SK-N-SH (cell line): ENCODE measurements at places on chromosomes 7 and 10.

- DNase-seq, result peak; percentile 74
Measured at GRCh38 chr7:128831178-128831993, 1.2 kb downstream of the FLNC start.

GRCh38 chr7:141649865-141650634 lies 51.9 kb downstream of the DENND11 start:
- DNase-seq, result peak; percentile 85

DNA sequence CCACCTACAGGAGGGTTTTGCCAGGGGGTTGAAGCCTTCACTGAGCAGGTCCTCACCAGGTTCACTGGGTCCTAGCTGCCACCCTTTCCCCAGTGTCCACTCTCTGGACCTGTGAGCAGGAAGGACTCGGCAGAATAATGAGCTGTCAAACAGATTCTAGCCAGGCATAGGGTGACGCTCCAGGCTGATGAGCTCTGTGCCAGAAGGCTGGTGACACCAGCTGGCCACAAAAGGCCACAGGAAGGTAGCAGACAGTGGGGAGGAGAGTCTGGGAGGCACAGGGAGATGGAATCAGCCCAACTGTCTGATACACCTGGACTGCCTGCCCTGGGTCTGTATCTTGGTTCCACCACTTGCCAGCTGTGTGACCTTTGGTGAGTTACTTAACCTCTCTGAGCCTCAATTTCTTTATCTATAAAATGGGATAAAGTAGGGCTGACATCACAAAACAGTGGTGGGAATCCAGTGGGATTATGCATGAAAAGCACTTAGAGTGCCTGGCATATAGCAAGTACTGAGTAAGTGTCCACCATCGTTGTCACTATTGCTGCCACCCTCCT lies 26.7 kb upstream of the NDST2 start:
- DNase-seq, result no peak

DNA sequence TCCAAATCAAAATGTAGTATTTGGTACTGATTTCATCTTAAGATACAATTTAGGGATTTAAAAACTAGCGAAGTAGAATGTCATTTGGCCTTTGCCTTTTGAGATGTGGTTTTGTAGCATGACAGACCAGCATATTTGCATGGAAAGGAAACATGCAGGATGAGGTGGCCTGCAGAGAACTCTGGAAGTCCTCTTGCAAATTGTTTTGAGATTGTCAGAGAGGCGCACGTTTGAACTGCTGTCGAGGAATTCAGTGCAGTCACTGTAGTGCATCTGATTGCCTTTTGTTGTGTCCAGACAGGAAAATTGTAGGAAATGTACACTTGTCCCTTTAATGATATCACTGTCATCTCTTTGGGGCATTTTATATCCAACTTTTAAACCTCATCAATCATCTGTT lies 136.7 kb downstream of the CELF2 start:
- no peak for DNase-seq

DNA sequence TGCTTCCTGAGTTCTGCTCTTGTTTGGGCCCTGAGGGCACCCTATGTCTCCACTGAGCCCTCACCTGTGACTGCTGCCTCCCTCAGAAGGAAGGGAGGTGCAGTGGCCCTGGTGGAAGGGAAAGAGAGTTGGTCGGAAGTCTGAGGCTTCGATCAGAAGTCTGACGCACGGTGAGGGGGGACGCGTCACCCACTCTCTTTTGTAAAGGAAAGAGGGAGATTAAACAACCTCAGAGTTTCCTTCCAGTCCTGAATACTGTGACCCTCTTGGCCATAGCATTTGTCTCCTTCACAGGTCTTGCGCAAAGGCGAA lies 31.4 kb upstream of the TRIM8 start:
- DNase-seq, result no peak

DNA sequence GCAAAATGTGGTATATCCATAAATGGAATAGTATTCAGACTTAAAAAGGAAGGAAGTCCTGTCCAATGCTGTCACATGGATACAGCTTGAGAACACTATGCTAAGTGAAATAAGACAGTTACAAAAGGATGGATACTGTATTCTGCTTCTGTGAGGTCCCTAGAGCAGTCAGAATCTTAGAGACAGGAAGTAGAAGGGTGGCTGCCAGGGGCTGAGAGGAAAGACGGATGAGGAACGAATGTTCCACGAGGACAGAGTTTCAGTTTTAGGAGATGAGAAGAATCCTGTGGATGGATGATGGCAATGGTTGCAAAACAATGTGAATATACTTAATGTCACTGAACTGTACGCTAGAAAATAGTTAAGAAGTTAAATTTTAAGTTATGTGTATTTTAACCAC lies 3.8 kb downstream of the PRKCQ start:
- DNase-seq, result no peak

- peak; percentile 69 for DNase-seq
Measured at GRCh38 chr7:151599401-151600227, 79.9 kb upstream of the RHEB start.

GRCh38 chr7:104627516-104627915 lies 299.1 kb downstream of the LHFPL3 start:
- DNase-seq, result no peak

DNA sequence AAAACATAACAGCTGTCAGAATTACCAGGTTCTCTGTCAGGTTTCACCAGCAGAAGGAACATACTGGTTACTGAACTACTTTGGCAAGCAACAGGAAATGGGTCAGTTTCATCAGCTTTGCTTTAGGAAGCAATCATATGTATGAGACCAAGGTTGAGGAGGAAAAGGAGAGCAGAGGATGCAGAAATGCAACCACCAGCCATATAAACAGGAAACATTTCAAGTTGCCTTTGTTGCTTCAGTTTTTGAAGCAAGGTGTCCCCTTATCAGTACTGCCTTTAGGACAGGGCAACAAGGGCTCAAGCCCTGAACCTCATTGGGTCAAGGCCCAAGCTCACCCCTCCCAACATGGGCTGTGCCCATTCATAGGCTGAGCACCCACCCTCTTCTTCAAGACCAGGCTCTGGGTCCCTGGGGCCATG lies 10.2 kb downstream of the HIPK2 start:
- no peak for DNase-seq

- no peak for DNase-seq
Measured at GRCh38 chr7:140009735-140010134, 53.0 kb downstream of the PARP12 start.

- DNase-seq, result no peak
Measured at GRCh38 chr10:124197371-124198124, 104.2 kb upstream of the CHST15 start.

- no peak for DNase-seq
Measured at GRCh38 chr10:113091920-113092319, 141.9 kb downstream of the TCF7L2 start.

DNA sequence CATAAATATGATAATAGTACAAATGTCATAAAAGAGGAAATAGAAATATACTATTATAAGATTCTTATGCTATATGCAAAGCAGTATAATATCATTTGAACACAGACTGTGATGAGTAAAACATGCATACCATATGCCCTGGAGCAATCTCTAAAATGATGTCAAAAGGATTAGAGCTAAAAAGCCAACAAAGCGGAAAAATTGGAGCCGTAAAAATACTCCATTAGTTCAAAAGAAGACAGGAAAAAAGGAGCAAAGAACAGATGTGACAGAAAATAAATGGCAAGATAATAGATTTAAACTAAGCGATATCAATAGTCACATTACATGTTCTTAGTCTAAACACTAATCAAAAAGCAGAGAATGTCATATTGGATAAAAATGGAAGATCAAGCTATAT lies 191.0 kb upstream of the PLPP4 start:
- no peak for DNase-seq

DNA sequence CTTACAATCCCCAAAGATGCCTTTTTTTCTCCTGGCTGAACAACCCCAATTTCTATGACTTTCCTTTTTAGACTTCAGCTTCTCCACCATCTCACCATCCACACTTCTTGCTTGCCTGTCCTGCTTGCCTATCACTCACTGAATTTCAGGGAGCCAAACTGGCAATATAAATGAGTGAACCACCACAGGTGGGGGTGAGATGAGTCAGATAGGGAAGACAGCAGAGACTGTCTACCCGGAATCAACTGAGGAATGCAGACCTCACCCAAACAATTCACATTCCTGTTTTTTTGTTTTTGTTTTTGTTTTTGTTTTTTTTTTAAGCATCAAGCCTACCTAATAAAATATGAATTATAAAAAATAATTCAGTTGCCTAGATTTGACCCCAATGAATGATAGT lies 273.8 kb downstream of the NRG3 start:
- DNase-seq, result no peak

DNA sequence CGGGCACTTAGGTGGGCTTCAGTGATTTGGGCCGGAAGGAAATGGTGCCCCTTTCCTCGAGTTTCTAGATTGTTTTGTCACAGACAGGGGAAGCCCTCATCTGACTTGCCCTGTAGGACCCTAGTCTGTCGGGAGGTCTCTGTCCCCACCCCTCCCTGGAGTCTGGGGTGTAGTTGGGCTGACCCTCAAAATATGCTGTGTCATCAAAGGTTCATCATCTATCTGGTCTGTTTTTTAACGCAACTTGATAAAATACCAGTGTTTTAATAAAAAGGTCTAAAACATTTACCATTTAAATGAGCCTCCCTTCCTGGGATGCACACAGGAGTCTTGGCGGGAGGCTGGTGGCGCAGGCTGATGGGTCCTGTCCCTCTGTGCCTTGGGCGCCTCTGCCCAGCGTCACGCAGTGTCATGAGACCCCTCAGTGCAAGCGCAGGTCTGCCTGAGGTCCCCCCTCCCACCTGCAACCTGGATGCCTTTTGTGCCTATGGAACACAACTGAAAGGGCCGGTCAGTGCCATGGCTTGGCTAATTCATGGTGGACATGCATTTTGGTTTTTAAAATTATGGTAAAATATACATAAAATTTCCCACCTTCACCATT lies 146.4 kb downstream of the MGMT start:
- DNase-seq, result no peak

GRCh38 chr7:137681657-137682562 lies 164.9 kb downstream of the DGKI start:
- DNase-seq, result no peak

- DNase-seq, result no peak
Measured at GRCh38 chr10:78338717-78339116, 305.1 kb downstream of the RPS24 start.

- no peak for DNase-seq
Measured at GRCh38 chr7:116924741-116925140, 28.6 kb upstream of the ST7 start.
